CD4-positive, alpha-beta T cell treated with Interferon gamma for 1 hour (primary cell): ENCODE measurements at places on chromosomes 2 and 18.

DNA sequence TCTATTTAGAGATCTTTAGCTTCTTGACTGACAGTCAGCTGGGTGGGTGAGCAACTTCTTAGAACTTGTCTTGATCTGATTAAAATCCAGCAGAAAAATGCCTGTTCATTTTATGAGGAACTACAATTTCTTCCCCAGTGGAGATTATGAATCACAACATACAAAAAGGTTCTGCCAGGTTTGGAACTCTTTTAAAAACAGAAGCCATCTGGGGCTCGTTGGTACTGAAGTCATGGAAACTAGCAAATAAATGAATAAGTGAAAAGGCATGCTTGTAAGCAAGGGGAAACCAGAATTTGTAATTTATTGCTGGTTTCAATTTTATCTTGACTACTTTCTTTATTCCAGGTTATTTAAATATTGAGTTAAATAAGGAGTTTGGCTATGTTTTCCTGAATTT, 767.4 kb downstream of the MBD2 start:
- DNase-seq: no peak

DNA sequence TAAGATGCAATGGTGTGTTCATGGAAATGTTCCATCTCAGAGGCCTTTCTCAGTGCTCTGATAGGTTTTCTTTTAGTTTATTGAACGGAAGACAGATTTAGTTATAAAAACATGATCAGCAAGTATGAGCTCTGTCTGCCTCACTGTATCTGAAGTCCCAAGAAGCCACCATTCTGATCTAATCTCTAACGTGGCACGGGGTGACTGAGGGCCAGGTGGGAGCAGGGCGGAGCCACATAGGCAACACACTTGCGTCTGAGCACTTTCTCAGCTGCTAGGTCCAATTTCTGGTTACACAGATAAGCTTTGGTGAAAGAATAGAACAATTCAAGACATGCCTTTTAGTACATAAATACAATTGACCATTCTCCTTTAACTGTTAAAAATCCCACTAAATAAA, 60.4 kb downstream of the SNTG2 start:
- DNase-seq: no peak

DNA sequence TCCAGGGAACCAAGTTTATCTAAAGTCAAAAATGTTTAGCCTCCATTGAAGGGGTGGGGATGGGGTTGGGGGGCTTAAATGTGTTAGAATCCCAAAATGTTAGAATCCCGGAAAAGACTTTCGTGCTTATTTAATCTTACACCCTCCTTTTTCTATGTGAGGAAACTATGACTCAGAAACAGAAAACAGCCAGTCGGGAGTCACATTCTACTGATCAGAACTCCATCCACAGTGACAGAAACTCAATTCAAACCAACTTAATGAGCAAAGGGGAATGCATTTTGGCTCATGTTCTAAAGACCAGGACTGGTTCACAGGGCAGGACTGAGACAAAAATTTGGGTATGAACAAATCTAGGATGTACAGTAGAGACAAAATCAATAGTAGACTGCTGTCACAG, 31.9 kb upstream of the AFTPH start:
- no peak for DNase-seq

- DNase-seq: no peak
These were observed 167.9 kb downstream of the FBXO15 start for GRCh38 chr18:73979742-73980141.

DNA sequence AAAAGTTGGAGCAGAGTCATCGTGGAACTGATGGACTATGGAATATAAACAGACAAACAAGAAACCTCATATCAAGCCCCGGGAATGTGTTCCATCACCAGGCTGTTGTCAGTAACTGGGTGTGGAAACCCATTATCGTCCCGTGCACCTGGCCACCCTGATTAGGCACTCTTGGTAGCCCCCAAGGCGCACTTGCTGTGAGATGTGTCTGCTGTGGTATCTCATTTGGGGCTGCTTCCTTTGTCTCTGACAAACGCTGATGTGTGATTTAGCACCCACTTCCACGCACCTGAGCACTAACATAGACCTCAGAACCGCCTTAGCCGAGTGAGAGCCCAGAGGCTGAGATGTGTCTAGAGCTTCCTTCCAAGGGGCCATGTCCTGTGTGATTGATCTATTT, 96.3 kb downstream of the PRPF40A start:
- DNase-seq: no peak

- no peak for DNase-seq
These were observed 49.1 kb downstream of the KCNIP3 start for GRCh38 chr2:95346231-95346737.

- no peak for DNase-seq
These were observed 167.4 kb downstream of the PTGR3 start for GRCh38 chr18:75041586-75041985.

DNA sequence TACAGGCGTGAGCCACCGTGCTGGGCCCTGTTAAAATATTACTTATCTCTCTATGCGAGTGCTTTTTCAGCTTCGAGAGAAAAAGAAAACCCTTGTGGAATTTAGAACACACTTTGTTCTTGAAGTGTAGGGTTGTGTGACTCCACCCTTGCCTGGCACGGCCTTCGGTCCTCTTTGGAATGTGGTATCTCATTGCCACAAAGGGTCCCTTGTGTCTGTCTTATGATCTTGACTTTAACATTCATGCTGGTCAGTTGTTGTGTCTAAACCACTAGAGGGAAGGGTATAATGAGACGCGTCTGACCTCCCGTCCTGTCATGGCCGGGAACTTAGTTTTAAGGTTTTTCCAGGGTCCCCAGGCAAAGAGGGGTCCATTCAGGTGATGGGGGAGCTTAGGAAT, 246.4 kb downstream of the VAPA start:
- no peak for DNase-seq

DNA sequence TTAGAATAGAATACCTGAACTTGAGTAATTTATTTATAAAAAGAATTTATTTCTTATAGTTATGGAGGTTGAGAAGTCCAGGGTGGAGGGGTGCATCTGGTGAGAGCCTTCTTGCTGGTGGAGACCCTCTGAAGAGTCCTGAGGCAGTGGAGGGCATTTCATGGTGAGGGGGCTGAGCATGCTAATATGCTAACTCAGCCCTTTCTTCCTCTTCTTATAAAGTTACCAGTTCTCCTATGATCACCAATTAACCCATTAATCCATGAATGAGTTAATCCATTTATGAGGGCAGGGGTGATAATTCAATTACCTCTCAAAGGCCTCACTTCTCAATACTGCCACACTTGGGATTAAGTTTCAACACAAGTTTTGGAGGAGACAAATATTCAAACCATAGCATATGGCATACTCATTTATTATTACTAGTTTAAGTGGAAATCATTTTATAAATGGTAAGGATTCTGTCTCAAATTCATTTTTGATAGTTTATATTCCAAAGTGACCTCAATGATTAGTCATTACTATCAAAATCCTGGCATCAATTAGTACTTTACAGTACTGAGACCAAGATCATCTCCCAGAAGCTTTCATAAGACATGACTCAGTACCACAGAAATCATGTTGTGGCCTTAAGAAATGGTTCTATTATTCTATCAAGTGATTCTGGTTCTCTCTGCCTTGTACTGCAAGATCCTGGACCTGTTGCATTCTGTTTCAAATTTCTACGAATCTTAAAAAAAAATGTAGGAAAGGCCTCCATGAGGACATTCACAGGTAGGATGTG, 5.5 kb downstream of the ZNF396 start:
- no peak for DNase-seq

GRCh38 chr2:170380267-170380666, 202.3 kb downstream of the MYO3B start:
- no peak for DNase-seq

- no peak for DNase-seq
These were observed 49.9 kb downstream of the SCN2A start for GRCh38 chr2:165289069-165289468.

GRCh38 chr2:111679202-111679601, 204.8 kb downstream of the ANAPC1 start:
- DNase-seq: peak; percentile 16

DNA sequence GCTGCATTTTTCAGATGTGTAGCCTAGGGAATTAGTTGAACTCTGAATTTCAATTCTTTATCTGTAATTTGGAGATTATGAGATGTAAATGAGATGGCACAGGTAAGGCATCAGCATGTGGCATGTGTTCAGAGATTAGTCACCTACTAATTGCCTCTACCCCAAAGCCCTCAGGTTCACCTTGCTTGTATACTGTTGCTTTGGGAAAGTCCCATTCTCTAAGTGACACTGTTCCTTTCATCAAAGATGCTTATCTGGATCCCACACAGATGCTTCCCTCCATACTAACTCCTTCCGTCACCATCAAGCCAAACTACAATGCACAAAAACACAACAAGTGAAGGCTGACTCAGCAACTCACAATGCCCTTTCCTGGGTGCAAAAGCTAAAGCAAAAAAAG, 143.7 kb downstream of the LRATD1 start:
- DNase-seq: no peak

DNA sequence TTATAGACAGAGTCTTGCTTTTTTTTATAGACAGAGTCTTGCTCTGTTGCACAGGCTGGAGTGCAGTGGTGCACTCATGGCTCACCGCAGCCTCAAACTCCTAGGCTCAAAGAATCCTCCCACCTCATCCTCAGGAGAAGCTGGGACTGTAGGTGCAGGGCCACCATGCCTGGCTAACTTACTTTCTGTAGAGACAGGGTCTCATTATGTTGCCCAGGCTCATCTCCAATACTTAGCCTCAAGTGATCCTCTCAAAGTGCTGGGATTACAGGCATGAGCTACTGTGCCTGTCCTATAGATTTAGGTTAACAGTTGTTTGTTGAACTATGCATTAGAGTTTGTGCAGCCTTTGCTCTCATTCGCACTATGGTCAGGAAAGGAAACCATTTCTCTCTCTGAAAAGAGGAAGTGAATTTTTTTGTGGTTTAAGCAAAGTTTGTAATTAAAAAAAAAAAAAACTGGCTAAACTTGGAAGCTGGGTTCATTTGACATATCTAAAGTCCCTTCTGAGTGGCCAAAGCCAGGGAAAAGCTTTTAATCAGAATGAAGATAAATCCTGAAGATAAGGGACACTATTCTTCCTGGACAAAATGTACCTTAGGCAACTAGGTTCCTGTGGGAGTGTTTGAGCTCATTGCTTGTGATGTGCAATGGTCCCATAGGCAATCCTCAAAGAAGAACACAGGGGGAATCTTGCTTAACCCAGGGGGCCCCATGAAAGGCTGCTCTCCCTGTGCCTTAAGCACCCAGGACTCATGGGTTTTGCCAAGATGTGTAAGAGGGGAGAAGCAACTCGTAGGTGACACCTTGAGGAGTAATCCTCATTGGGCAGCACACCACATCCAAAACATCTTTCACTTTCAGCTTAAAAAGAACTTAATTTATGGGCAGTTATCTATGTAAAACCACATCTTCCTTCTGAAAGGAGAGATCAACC, 201.7 kb downstream of the MREG start:
- DNase-seq: no peak

DNA sequence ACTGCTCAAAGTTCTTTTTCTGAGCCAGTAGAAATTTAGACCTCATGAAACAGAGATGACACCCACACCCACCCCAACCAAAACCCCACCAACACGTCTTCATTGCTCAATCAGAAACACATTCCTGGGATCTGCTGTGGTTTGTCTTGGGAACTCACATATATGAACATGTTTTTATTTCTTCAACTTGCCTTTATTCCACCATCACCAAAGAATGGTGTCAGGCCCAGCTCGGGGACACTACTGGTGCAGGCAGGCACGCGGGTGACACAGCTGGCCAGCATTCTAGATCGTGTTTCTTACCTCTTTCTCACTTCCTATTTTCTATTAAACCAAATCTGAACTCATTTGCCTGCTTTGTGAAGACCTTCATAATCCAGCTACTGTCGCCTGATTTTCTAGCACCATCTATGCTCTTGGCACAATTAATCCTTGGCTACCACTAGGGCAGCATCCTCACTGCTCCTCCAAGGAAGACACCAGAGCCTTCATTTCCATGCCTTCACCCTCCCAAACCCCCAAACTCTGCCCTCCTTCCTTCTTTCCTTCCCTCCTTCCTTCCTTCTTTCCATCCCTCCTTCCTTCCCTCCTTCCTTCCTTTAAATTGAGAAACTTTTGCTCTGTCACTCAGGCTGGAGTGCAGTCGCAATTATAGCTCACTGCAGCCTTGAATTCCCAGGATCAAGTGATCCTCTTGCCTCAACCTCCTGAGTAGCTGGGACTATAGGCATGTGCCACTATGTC, 157.1 kb downstream of the BCL2 start:
- DNase-seq: peak; percentile 65

DNA sequence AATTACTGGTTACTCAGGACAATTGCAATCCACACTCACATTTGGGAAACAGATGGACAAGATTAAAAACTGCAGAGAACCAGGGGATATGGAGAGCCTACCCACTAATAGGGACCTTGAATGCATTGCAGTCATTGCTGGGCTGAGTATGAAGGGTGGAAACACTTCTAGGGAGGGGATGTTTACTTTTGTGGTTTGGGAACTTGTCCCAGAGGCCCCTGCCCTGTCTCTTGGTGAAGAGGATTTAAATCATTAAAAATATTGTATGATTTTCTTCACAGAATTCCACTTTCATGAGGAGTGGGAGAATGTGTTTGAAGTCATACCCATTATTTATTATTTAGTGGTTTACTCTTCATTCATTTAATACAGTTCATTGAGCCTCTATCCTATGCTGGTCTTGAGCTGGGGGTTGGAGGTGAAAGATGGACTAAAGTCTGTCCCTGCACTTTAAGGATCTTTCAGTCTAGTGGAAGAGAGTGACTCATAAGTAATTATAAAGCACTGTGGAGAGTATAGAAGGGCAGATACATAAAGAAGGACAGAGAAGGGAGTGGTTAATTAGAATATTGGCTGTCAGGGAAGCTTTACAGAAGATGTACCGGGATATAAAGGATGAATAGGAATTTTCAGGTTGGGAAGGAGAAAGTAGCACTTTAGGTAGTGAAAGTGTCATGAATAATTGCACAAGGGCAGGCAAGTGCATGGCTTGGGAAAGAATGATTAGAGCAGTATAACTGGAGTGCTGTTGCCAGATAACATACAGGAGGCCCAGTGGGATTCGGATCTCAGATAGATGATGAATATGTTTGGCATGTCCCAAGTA, 313.4 kb downstream of the LPIN1 start:
- no peak for DNase-seq
